ENCODE measurements at places on chromosomes 5 and 9. TPM values are rescaled to one million over a fixed set of nuclear protein-coding genes. Genes with fewer than 3 reads are reported as not detected.

Gene PCDHB15
- total RNA-seq, result 0.09 TPM

Gene PCDHA1
- 0.29 TPM for total RNA-seq

Gene GRM6
- not detected for total RNA-seq

Gene ORM2
- not detected for total RNA-seq

Gene FBXO4
- total RNA-seq, result 5.2 TPM

Gene SPINK7
- total RNA-seq, result not detected

Gene GABRB2
- total RNA-seq, result not detected

Gene TRPM6
- total RNA-seq, result 2.5 TPM

Gene GARIN3
- total RNA-seq, result not detected

Gene LMNB1
- total RNA-seq, result 84.0 TPM

Gene TXNDC8
- total RNA-seq, result not detected

Gene RXRA
- 33.9 TPM for total RNA-seq

Gene AGXT2
- total RNA-seq, result not detected

Gene FBP2
- total RNA-seq, result 0.06 TPM

Gene NR4A3
- total RNA-seq, result 1.7 TPM

Gene SIT1
- not detected for total RNA-seq

Gene FAM200C
- 1.6 TPM for total RNA-seq

Gene PCDHGA10
- 0.03 TPM for total RNA-seq

Gene IGFBPL1
- 2.3 TPM for total RNA-seq

Gene ROPN1L
- total RNA-seq, result 2.1 TPM

Gene HAPLN1
- total RNA-seq, result not detected

Gene TMEM8B
- 2.8 TPM for total RNA-seq

Gene SPATA31C2
- not detected for total RNA-seq

Gene RNF224
- 0.18 TPM for total RNA-seq

Gene KCNT1
- total RNA-seq, result not detected

Gene SH3PXD2B
- total RNA-seq, result 19.8 TPM

Gene RLN1
- not detected for total RNA-seq

Gene SLC1A1
- total RNA-seq, result 1.3 TPM

Gene IFNK
- total RNA-seq, result not detected

Gene TIMD4
- 1.4 TPM for total RNA-seq

Gene RPL37
- total RNA-seq, result 2,718 TPM

Gene FOXD4L6
- not detected for total RNA-seq

Gene PCDHGA2
- total RNA-seq, result 0.62 TPM

Gene SEMA5A
- not detected for total RNA-seq

Gene FSTL4
- total RNA-seq, result 4.9 TPM

Gene C9
- not detected for total RNA-seq

Gene SCGB3A1
- not detected for total RNA-seq
